K562 (cell line): ENCODE measurements at places on chromosomes 2 and 18. TPM values are rescaled to one million over a fixed set of nuclear protein-coding genes. Genes with fewer than 3 reads are reported as not detected.
A peak's percentile ranks its signal among the peaks of the same experiment; 100 is the strongest.

DNA sequence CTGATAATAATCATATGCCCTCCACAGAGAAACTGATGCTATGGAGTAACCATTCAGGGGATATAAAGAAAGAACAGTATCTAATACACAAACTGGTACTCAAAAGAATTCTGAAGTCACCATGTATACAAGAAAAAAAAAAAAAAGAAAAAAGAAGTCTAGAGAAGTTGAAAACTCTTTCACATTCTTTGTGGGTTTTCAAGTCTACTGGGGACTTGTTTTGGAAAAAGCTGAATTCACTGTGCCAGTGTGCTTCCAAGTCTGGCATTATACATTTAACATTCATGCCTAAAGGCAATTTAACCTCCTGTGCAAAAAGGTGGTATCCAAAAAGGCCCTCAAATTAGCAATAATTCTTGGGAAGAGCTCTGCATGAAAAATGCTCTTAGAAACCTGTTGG lies 94.8 kb upstream of the ITGB6 start:
- DNase-seq, result no peak
- no peaks in the 10 kb centered on the region for H3K27me3 ChIP-seq
- no peak overlapping the region for H3K4me3 ChIP-seq
- no peaks in the 10 kb centered on the region for H3K36me3 ChIP-seq

DNA sequence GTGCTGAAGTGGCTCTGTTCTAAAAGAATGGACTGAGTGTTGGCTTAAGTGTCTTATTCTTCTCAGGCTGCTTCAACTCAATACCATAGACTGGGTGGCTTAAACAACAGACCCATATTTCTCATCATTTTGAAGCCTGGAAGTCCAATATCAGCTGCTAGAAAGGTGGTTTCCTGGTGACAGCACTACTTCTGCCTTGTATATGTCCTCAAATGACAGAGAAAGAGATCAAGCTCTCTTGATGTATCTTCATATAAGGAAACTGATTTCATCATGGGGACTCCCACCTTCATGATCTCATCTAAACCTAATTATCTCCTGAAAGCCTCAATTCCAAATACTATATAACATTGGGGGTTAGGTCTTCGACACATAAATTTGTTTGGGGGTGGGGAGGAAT lies 449.7 kb upstream of the DSEL start:
- DNase-seq, result no peak
- no peaks in the 10 kb centered on the region for H3K4me1 ChIP-seq
- H3K36me3 ChIP-seq, result no peaks in the 10 kb centered on the region

GRCh38 chr2:101729521-101730190 lies 32.1 kb downstream of the MAP4K4 start:
- no peaks in the 10 kb centered on the region for H3K27me3 ChIP-seq
- no peaks in the 10 kb centered on the region for H3K36me3 ChIP-seq
- DNase-seq, result no peak

GRCh38 chr2:112724591-112725525 lies 4.0 kb downstream of the NT5DC4 start:
- H3K4me1 ChIP-seq, result peaks cover 45% of the 10 kb centered on the region
- no peak overlapping the region for H3K4me3 ChIP-seq
- H3K27me3 ChIP-seq, result no peaks in the 10 kb centered on the region

DNA sequence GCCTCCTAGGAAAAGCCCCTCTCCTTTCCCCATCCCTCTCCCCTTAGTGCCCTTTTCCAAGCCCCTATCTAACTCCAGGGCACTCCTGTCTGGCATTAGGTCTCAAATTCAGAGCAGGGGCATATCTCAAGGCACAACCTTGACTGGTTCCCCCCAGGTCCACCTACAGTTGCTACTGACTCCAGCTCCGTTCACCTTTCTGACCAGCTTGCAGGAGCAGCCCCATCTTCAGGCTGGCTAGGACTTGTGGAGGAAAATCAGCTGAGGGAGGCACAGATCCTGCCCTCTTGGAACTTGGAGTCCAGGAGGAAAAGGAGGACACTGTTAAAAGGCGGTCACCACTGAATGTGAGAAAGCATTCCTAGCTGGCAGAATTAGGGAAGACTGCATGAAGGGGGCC lies 152.4 kb downstream of the ZFP36L2 start:
- no peak overlapping the region for H3K4me3 ChIP-seq
- no peaks in the 10 kb centered on the region for H3K27me3 ChIP-seq
- DNase-seq, result no peak
- peaks cover 25% of the 10 kb centered on the region for H3K4me1 ChIP-seq
- peak overlapping the region; percentile 68; the same call in 2 of the 3 replicates for H3K27ac ChIP-seq

DNA sequence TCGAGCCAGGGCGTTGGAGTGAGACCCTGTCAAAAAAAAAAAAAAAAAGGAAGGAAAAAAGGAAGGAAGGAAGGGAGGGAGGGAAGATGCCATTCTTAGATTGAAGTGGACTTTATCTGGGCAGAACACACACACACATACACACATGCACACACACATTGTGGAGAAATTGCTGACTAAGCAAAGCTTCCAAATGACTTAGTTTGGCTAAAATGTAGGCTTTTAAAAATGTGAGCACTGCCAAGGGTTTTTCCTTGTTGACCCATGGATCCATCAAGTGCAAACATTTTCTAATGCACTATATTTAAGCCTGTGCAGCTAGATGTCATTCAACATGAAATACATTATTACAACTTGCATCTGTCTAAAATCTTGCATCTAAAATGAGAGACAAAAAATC lies 564 bp upstream of the TTR start:
- no peaks in the 10 kb centered on the region for H3K36me3 ChIP-seq
- no peak overlapping the region for H3K4me3 ChIP-seq
- no peak overlapping the region for H3K27ac ChIP-seq
- H3K27me3 ChIP-seq, result peaks cover 5% of the 10 kb centered on the region; the same call in 1 of the 2 replicates
- DNase-seq, result no peak
- H3K4me1 ChIP-seq, result no peaks in the 10 kb centered on the region

GRCh38 chr2:238703053-238703415 lies 144.9 kb upstream of the TWIST2 start:
- no peak overlapping the region for H3K27ac ChIP-seq
- no peak overlapping the region for H3K4me3 ChIP-seq
- no peak for DNase-seq
- H3K36me3 ChIP-seq, result no peaks in the 10 kb centered on the region

GRCh38 chr2:83531206-83531826 lies 927.8 kb downstream of the SUCLG1 start:
- no peak for DNase-seq
- no peaks in the 10 kb centered on the region for H3K36me3 ChIP-seq
- no peak overlapping the region for H3K27ac ChIP-seq
- H3K4me1 ChIP-seq, result no peaks in the 10 kb centered on the region
- no peak overlapping the region for H3K4me3 ChIP-seq

DNA sequence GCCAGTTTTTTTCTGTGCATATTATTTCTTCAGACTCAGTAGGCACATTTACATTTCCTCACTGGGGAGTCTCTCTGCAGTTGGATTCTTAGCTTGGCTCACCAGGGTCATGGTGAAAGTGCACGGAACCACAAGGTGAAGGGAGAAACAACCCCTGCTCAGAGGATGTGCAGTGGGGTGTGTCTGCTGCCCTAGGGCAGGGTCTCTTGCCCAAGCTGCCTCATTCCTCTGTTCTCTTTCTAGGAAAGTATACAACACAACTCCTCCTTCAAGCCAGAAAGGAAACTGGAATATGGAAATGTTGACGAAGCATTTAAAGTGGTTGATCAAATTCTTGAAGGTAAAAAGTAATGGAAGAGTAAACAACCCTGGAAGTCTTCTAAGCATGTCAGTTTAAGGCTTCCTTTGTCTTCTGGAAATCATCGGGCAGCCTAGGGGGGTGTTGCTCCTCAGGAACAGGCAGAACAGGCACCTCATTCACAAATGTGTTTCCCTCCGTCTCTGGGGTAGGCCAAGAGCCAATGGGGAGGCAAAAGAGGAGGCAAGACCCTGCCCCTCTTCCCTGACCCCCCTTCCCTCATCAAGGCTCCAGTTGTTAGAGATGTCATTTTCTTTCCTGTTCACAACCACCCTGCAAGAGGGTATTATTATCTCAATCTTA lies 41.4 kb downstream of the AOX1 start:
- H3K4me1 ChIP-seq, result no peaks in the 10 kb centered on the region
- DNase-seq, result no peak
- no peak overlapping the region for H3K27ac ChIP-seq
- no peak overlapping the region for H3K4me3 ChIP-seq

LRP1B gene
- total RNA-seq, result not detected in 2 replicates

POTEE gene
- 20.9 and 23.4 TPM in 2 replicates for total RNA-seq

KCNG2 gene
- total RNA-seq, result not detected in 2 replicates

KCNJ3 gene
- not detected in 2 replicates for total RNA-seq

RMDN2 gene
- total RNA-seq, result 2.2 and 2.7 TPM in 2 replicates

KLF11 gene
- 13.1 and 13.4 TPM in 2 replicates for total RNA-seq

RFX8 gene
- total RNA-seq, result not detected in 2 replicates
